Small intestine (tissue), 16 donors: ENCODE measurements at places on chromosomes 1 and 21. TPM values are rescaled to one million over a fixed set of nuclear protein-coding genes. Genes with fewer than 3 reads are reported as not detected.

Gene KRTCAP2
- polyA plus RNA-seq, result 286 TPM

DNA sequence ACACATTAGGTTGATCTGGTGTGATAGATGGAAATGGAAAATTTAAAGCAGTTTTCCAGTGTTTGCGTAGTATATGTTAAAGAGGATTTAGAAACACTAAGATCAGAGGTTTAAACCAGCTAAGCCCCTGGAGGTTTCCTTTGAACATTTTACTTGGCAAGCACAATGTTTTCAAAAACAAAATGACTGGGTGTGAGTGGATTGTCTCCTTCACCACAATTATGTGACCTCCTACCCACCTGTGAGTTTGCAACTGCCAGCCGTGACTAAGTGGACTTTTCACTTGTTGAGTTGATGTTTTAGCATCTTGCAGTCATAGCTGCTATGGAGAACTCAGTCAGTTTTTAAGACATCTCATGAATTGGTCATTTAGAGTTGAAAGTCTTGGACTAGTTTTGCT, 4.7 kb downstream of the CCDC190 start:
- no peak for DNase-seq

GRCh38 chr1:32774950-32775634, 42.1 kb downstream of the YARS1 start:
- no peak for DNase-seq

Gene CALML6
- not detected for polyA plus RNA-seq

GRCh38 chr1:38465460-38465859, 394.1 kb downstream of the RRAGC start:
- no peak for DNase-seq

Gene CLDN17
- polyA plus RNA-seq, result not detected

- peak; percentile 44 for DNase-seq
These were observed 750 bp downstream of the SYNJ1 start for GRCh38 chr21:32726839-32727686.

DNA sequence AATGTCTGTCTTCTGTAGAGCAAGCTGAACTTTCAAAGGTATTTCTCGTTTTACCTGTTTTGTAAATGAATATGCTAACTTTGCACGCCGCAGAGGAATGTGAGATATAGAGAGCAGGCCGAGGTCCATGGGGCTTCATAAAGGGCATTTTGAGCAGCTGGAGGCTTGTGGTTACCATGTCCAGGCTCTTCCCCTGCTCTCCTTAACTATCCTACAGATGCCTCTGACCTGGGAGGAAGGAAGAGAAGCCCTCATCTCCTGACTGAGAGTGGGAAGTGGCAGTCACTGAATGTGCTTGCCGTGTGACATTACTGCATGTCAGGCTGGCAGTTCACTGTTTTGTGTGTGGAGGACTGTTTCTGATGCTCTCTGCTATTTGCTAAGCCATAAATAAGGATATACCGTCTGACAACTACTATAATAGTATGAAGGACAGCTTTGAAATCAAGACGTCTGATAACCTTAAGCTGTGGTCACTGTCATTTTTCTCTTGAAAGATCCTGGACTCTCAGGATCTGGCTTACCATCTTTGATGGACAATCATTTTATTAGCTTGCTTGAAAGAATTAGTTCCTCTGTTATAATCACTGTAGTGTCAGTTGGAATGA, 92.2 kb downstream of the DYRK1A start:
- DNase-seq, result peak; percentile 59
